ENCODE measurements at places on chromosomes 5 and 9.

DNA sequence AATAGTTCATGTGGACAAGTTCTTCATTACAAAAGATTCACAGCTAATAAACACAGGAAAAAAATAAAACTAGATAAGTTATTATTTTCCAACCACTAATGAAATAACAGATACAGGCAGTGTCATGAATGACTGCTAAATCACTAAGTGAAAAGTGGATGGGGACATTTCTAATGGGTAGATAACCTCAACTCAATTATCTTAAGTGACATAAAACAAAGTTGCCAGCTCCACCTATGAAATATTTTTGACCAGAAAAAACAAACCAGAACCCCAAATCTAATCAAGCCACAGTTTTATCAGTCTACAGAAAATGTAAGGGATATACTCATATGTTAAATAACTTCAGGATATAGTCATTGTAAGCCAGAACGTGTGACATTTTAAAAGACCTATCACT lies 74.4 kb downstream of the AGTPBP1 start:
- no peak for DNase-seq

GRCh38 chr5:137613554-137614265 lies 114.6 kb upstream of the SPOCK1 start:
- no peak for DNase-seq

GRCh38 chr9:35616681-35617459 lies 1.3 kb downstream of the CD72 start:
- DNase-seq, result peak; percentile 61

GRCh38 chr5:67200809-67201562 lies 4.4 kb upstream of the CD180 start:
- no peak for DNase-seq

- DNase-seq, result no peak
Observed at GRCh38 chr5:169988947-169989346, 8.7 kb upstream of the INSYN2B start.

GRCh38 chr5:22835686-22836085 lies 17.5 kb downstream of the CDH12 start:
- DNase-seq, result no peak

GRCh38 chr5:171861381-171861780 lies 75.8 kb downstream of the SMIM23 start:
- no peak for DNase-seq

DNA sequence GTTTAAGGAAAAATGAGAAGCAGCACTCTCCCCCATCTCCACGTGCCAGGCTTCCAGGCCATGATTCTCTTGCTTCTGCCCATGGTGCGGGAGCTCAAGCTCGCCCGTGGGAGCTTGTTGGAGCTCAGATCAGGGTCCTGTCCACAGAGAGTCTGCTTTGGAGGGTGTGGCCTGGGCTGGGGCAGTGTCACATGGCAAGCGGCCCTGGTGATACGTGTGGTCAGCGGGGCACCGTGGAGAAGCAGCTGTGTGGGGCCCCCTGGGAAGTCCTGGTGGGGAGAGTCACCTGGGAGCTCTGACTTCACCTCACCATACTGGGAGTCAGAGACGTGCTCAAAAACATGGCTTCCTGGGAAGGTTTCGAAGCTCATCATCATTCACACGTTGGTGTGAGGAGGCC lies 275.3 kb downstream of the GADD45G start:
- DNase-seq, result no peak

DNA sequence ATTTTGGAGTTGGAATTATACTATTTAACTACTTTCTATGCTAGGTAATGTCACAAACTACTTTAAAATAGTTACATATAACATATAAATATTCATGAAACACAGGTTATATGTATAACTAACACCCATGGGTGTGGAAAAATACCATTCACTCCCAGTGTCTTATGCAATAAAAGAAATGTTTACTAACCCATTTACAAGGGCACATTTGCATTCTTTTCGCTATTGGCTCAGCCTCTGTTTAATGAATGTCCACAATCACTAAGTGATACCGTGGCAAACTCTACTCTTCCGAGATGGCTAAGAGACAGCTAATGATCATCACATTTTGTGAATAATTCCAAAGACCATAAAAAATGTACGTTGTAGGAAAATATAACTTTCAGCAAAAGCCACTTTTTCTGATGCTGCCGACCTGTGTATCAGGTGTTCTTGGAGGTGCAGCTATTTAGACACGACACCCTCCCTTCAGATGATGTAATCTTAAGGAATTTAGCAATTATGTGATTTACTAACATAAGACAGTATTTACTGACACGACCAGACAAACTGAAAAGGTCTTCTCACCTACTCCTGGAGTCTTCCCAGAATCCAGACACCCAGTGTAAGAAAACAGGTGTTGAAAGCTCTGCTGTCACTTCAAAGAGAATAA lies 121.7 kb upstream of the FAM120A start:
- DNase-seq, result no peak

DNA sequence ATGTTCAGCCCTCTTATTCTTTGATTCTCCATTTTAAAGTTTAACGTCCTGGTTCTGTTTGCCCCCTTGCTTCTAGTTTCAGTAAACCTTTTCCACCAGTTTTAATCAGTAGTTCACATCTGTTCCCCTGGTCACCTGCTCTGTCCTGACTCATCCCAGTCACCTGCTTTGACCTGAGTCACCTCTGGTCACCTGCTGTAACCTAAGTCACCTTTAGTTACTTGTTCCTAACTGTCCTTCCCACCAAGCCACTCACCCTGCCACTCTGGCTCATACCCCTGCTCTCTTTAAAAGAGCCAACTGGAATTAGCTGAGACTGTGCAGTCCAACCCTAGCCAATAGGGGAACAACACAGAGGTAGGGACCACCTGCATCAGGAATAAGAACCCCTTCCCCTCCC lies 43.0 kb downstream of the SEMA6A start:
- no peak for DNase-seq

GRCh38 chr5:54743997-54744788 lies 226.6 kb downstream of the SNX18 start:
- peak; percentile 31 for DNase-seq

DNA sequence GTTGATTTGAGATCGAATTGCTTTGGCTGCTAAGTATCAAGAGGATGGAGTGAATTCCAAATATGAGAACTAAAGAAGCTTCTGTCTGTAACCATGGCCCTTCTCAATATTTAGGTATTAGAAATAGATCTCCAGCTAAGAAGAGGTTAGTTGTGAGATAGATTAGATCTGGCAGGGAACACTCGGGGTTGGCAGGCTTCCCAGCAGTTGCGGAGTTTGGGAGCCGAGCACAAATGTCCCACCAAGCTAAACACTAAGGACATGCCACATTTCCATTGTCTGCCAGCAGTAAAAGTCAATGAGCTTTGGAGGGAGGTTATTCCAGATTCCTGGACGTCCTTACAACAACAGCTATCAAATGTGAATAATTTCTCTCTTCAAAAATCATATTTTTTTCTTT lies 85.8 kb downstream of the TAF11L14 start:
- no peak for DNase-seq

DNA sequence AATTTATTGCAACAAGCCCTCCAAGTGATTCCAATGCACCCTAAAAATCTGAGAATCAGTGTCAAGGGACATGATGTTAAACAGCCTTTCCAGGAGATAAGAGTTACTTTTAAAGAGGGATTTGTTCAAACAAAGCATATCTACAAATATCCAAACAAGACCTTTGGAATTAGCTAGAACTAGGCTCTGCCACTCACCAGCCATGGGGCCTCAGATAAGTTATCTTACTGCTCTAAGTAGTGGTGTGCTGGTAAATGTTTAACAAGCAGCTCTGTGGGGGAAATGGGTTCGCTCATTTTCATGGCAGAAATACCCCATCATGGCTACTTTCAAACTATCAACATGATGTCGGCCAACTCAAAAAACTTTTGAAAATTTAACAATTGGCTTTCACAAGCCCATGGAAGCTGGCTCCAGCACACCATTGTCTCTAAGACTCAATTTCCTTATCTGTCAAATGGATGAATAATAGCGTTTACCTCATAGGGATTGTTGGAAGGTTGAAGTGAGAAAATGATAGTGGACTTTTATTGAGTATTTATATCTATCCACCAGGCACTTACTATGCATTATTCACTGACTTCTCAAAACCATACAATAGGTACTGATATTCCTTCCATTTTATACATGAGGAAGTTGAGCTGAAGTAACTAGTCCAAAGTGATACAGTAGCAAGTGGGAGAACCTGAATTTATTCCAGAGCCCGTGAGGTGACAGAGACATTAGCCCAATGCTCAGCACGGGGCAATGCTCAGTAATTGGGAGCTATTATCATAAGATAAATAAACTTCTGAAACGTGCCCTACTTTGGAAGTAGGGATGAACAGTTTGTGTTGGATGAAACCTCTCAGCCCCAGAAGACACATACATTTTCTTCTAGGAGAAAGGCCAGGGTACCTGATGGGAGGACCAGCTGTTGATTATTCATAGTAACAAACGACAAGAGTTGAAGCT lies 43.2 kb downstream of the SH3RF2 start:
- DNase-seq, result no peak

DNA sequence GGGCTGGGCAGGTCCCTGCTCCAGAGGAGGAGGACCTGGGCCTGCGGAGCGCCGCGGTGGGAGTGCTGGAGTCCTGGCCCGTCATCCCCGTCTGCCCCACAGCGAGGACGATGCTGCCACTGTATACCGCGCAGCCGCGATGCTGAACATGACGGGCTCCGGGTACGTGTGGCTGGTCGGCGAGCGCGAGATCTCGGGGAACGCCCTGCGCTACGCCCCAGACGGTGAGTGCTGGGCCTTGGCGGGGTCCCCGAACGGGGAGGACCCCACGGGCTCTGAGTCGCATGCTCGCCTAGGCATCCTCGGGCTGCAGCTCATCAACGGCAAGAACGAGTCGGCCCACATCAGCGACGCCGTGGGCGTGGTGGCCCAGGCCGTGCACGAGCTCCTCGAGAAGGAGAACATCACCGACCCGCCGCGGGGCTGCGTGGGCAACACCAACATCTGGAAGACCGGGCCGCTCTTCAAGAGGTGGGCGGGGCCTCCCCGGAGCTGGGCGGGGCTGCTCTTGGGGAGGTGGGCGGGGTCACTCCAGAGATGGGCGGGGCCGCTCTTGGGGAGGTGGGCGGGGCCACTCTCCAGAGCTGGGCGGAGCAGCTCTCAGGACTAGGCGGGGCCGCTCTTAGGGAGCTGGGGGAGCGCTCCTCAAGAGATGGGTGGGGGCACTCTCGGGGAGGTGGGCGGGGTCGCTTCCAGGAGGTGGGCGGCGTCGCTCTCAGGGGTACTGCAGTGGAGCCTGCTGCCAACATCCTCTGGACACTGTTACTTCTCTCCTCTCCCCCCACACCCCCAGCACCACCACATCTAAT lies 13.1 kb downstream of the LRRC26 start:
- DNase-seq, result peak; percentile 62

GRCh38 chr5:151570512-151571269 lies 20.4 kb downstream of the FAT2 start:
- DNase-seq, result no peak

DNA sequence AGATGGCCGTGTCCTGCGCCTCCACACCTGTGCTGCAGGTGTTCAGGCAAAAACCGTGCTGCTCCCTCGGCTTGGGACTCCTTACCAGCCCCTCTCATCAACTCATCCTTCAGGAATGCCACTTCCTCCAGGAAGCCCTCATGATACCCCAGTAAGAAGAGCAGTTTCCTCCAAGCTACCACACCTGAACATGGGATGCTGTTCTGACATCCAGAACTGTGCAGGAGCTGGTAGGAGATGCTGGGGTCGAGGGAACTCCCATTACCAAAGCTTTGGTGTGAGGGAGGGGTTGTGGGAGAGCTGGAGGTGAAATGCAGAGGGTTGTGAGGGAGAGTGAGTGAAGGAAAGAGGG lies 18.9 kb downstream of the CARD19 start:
- DNase-seq, result no peak

DNA sequence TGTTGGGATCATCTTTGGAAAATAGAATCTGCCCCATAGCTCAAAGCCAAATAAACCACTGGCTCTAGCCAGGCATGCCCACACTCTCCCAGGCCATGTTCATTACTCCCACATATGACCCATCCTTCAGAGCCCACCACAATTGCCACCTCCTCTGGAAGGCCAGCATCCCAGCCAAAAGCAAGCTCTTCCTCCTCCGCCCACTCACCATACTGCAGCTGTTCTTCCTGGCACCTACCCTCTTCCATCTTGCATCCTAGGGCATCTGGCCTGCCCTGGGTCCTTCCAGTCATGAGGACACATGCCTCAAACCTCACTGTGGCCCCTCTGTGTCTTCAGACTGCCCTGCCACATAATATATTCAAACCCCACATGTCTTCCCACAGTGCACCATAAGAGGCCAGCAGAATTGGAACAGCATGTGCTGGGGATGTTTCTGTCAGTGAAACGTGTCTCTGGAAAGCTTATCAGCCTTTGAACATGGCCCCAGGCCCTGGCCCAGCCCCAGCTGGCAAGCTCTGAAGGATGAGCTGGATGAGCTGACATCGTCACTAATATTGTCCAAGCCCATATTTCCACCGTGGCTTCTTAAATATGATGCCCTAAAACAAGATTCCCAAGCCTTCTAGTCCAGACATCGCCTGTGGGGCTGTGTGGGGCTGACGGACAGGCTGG lies 230.8 kb downstream of the AGTPBP1 start:
- no peak for DNase-seq

DNA sequence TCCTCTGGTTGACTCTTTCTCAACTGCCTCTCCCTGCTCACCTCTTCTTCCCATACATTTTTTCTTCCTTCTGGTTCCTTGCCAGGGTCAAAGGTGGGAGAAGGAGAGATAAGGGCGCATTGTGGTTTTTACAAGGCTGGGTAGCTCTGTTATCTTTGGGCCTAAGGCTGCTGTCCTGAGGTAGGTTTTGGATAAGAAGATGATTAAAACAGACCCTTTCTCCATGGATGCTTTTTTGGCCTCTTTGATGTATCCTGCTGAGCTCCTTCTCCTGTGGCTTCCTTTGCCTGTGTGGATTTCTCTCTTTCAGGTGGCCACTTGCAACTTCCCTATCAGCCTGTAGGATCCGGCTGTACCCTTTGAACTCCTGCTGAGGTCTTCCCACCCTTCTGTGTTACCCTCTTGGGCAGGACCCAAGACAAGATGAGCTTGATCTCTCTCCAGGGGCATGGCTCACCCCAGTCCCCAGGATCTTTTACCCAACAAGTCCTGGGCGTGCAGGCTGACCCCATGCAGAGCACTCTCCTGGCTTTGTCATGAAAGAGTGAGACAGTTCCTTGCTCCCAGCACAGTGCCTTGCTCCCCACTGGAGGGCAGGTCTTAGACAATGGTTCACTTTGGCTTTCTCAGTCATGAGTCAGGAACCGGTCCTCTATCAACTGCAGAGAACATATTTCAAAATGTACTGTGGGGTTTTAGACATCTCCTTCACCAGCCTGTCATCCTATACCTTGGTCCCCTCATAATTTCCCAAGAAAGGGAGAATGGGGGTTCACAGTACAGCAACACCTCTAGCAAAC lies 197.9 kb downstream of the TLE4 start:
- no peak for DNase-seq

DNA sequence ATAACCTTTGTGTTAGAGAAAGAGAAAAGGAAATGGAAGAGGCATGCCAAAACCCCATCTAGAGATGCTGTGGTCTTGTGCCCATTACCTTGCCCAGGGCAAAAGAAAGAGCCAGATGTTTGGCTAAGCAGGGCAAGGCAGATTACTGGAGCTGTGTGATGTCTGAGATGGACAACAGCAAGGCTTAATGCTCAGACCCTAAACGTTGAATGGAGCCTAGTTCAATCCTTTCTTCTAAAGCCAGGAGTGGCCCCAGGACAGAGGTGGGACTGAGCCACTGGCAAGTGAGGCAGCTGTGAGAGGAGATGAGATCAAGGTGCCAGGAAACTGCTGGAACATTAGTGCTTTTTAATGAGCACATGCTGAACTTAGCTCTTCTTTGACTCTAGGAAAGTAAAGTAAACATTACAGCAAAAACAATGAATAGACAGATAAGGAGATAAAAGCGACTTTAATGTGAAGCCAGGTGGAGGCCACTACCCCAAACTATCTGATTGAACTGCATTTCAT lies 143.0 kb upstream of the EGFLAM start:
- DNase-seq, result no peak
